Activated naive CD4-positive, alpha-beta T cell treated with Interleukin-2 at 50 U/mL for 16 hours (primary cell): ENCODE measurements at places on chromosomes 4 and X.

GRCh38 chrX:114611018-114611619 lies 27.2 kb downstream of the HTR2C start:
- DNase-seq = no peak

GRCh38 chr4:41703785-41704184 lies 44.7 kb downstream of the PHOX2B start:
- no peak for DNase-seq

DNA sequence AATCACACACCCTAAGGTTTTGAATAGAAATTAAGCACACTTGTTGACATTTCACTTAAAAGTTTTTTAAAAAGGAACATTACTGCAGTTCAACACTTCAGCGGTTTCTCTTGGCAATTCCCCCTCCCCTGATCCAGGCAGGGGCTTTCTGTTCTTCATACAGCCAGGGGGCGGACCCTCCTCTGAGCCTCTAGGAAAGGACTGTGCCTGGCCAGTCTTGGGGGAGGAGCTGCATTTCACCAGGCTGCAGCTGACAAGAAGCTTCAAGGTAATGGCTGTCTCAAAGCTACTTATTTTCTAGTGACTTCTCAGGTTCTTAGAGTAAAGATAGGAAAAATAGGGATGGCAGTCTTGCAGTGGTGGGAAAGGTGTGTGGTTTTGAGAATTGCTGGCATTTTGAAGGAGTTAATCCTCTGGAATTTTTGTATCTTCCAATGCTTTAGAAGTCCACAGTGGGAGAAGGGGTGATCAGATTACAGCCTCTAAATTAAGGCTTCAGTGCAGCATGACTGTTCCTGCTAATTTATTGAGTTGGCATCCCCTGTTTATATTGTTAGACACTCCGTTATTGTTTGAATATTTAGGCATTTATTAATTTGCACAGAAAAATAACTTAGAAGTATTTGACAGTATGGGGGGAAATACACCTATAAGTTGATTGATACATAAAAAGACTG lies 33.5 kb downstream of the PWWP3B start:
- DNase-seq = no peak

GRCh38 chrX:153649178-153649914 lies 2.3 kb downstream of the DUSP9 start:
- peak; percentile 40 for DNase-seq

DNA sequence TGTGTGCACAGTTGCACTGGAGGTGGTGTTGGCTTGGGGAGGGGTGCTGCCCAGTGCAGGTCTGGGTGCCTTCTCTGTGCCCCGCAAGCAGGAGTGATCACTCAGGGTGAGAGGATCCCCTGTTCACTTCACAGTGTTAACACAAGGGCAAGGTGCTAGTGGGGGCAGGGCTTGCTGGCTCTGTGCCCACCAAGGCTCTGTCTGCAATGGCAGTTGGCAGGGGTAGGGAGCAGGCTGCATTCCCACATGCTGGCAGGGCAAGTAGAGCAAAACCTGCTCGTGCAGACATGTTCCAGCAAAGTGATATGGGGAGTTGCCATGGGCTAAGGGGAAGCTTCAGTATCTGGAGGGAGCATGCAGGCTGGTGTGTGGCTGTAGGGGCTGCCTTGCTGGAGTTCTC lies 428.0 kb downstream of the ZNF674 start:
- DNase-seq = no peak

- no peak for DNase-seq
Measured at GRCh38 chrX:74179071-74179470, 124.9 kb upstream of the ZCCHC13 start.

- DNase-seq = no peak
Measured at GRCh38 chrX:106302304-106302703, 134.2 kb downstream of the PWWP3B start.

DNA sequence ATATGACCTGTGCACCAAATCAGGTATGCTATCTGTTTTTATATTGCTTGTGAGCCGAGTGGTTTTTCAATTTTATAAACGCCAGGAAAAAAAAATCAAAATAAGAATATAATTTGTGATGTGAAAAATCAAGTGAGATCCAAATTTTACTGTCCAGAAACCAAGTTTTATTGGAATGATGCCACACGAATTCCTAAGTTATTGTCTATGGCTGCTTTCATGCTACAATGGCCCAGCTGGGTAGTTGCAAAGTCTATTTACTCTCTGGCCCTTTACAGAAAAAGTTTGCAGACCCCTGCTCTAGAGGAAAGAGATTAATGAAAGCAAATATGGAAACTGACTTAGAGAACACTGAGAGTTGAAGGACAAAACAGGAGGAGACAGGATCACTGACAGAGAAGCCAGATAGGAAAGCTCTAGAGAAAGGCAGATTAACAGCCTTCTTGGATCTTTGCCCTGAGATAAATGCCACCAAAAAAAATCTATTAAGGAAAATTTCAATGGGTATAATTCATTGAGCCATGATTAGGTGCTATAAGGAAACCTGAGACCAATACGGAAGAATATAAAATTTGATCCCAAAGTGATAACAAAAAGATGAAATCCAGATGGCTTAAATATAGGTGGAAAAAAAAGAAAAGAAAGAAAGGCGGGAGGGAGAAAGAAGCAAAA lies 29.8 kb downstream of the PRSS12 start:
- DNase-seq = no peak

DNA sequence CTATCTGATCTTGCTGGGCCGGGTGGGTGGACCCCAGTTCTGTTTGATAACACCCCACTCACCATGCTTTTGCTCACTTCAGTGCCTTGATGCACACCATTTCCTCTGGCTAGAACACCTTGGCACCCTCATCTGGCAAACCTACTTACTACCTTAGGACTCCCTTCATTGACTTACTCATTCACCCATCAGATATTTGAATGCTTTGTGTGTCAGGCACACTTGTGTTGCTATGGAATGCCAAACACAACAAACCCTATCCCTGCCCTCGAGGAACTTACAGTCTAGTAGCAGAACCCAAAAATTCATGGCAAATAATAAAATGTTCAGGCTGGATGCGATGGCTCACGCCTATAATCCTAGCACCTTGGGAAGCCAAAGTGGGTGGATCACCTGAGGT lies 13.9 kb downstream of the CCNG2 start:
- no peak for DNase-seq

DNA sequence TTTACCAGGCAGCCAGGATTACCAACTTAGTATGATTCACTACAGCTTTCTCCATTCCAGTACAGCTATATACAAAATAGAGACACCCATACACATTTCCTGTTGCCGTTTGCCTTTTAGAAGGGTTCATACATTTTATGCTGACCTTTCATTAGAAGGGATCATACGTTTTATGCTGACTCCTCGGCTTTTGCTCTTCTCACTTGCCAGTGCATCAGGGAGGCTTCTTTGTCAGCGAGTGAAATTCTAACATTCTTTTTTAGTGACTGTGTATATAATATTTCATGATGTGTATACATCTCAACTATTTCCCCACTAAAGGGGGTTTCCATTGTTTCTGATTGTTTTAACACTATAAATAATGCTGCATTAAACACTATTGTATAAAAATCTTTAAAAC lies 552.6 kb downstream of the TRIML1 start:
- no peak for DNase-seq
